Activated CD8-positive, alpha-beta memory T cell treated with anti-CD3 and anti-CD28 coated beads for 36 hours (primary cell): ENCODE measurements at places on chromosomes 1 and 21. TPM values are rescaled to one million over a fixed set of nuclear protein-coding genes. Genes with fewer than 3 reads are reported as not detected.

Gene STIL
- total RNA-seq = 21.9 TPM

Gene LMNA
- 95.3 TPM for total RNA-seq

Gene OBSCN
- 8.3 TPM for total RNA-seq

Gene TCP10L
- not detected for total RNA-seq

Gene ZNF496
- 23.1 TPM for total RNA-seq

Gene CNKSR1
- 1.1 TPM for total RNA-seq

Gene RASAL2
- not detected for total RNA-seq

Gene FCRLA
- total RNA-seq = not detected

Gene PLA2G2C
- not detected for total RNA-seq

Gene SPATA17
- not detected for total RNA-seq

Gene CELA2B
- total RNA-seq = not detected

Gene CACHD1
- total RNA-seq = 0.36 TPM

Gene PBX1
- total RNA-seq = not detected

Gene RCSD1
- 46.7 TPM for total RNA-seq

Gene PIK3R3
- total RNA-seq = 4.1 TPM

Gene DEPDC1
- 13.0 TPM for total RNA-seq

Gene ILDR2
- total RNA-seq = 5.9 TPM

Gene PTGFRN
- 7.9 TPM for total RNA-seq

Gene MYOCOS
- not detected for total RNA-seq

Gene CRNN
- not detected for total RNA-seq

Gene ZDHHC18
- total RNA-seq = 61.3 TPM

Gene KCND3
- total RNA-seq = not detected

Gene IVNS1ABP
- 259 TPM for total RNA-seq

Gene DONSON
- total RNA-seq = 41.9 TPM

Gene PDZK1
- total RNA-seq = 0.21 TPM

Gene ZNF648
- total RNA-seq = not detected

Gene RXRG
- not detected for total RNA-seq

Gene PCBP3
- total RNA-seq = 0.86 TPM

Gene LRRC7
- not detected for total RNA-seq
